ENCODE measurements at places on chromosomes 4 and X. TPM values are rescaled to one million over a fixed set of nuclear protein-coding genes. Genes with fewer than 3 reads are reported as not detected.
A peak's percentile ranks its signal among the peaks of the same experiment; 100 is the strongest.

The LRIT3 gene
- total RNA-seq: under 0.01 TPM

DNA sequence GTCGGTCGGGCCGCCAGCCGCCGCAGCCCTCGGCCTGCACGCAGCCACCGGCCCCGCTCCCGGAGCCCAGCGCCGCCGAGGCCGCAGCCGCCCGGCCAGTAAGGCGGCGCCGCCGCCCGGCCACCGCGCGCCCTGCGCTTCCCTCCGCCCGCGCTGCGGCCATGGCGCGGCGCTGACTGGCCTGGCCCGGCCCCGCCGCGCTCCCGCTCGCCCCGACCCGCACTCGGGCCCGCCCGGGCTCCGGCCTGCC is 213 bp downstream of the NFKB1 start:
- DNase-seq: no peak

The FGFBP1 gene
- total RNA-seq: not detected

- no peak for DNase-seq
Observed at GRCh38 chrX:12866451-12867377, at the start of gene TLR7. TLR7 (plus strand) TSS chrX:12867072; CDS start chrX:12867579, 507 bp downstream.

DNA sequence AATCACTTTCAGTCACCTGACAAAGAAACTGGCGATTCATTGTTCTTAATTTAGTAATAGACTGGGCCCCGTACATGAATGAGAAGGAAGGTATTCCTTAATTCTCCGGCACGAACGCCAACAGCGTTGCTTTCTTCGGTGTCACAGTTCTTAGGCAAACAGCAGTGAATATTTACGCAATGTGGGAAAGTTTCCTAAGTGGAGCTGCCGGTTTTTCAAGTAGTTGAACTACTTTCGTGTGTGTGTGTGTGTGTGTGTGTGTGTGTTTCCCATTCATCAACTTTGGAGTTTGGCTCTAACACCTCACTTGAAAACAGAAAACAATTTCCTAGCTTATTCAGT is 651 bp downstream of the NXT2 start:
- DNase-seq: peak; percentile 60

The SOWAHB gene
- under 0.01 TPM for total RNA-seq

GRCh38 chr4:134201216-134202161 is at the start of gene PABPC4L:
PABPC4L (minus strand) TSS chr4:134201789; CDS start chr4:134201019, 770 bp downstream.
- peak; percentile 11 for DNase-seq

DNA sequence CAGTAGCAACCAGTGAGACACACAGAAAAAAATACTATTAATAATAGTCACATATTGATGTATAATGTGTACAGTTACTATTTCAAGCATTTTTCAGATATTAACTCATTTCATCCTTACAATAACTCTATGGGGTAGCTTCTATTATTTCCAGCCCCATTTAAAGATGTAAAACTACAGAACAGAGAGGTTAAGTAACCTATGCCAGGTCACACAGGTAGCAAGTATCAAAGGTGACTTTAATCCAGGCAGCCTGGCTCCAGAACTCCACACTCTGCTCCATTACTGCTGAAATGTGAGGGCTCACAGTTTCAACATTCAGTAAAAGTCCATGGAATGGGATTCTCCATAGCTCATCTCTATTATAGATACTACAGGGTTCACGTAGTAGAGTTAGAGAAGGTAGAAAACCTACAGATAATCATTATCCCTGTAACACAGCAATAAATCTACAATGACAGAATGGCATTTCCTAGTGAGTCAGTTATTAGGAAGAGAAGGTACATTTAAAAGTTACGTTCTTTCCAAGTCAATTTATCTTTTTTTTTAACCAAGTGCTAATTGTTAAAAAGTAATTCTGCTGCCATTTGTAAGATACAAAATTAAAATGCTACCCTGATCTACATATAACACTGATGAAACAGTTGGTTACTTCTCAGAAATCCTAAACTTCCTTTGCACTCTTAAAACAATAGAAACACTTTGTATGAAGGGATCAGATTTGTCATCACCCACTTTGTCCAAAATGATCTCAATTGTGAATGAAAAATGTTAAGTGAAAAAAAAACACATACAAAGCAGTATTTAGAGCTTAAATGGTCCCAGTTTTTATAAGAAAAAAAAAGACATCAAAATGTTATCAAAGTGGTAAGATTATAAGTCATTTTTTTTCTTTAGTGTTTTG is 18.7 kb downstream of the RELL1 start:
- DNase-seq: no peak

The TSPAN7 gene
- total RNA-seq: 9.2 TPM

- DNase-seq: no peak
Observed at GRCh38 chr4:2596611-2597010, 60.2 kb downstream of the FAM193A start.

The FAAH2 gene
- total RNA-seq: 0.89 TPM

DNA sequence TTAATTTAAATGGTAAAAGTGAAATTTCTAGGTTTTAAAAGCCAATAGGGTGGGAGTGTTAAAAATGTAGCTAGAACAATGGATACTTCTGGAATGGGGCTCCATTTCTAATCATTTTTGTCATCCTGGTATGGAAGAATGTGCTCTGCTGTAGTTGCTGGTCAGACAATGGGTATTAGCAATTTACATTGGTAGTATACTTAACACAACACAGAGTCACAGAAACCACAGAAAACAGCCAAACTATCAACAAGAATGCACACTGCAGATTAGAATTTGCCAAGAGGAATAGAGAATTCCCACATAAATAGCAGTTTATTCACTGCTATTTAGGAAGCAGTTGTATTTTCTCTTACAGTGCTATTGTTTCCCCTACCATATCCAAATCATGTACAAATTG is 319.6 kb downstream of the PPP3CA start:
- DNase-seq: no peak

DNA sequence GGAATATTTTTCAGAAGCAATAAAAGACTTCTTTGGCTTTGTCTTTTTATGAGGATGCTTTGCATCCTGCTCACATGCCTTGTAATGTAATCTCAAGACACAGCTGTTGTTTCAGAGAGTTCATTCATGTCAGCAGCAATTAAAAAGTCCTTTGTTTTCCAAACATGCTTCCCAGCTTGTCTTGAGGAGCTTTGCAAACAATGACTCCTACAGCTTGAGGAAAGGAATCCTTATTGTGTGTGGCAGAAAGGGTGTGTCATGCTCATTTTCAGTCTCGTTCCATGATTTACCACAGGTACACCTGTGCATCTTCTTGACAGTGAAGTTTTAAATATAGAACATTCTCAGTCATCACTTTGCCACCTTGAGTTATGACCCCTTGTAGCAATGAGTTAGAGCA is 139.2 kb upstream of the AADAT start:
- no peak for DNase-seq

Measured in dermis microvascular lymphatic vessel endothelial cell (primary cell).